Right cardiac atrium (tissue), 5 donors: ENCODE measurements at places on chromosomes 11 and 22. TPM values are rescaled to one million over a fixed set of nuclear protein-coding genes. Genes with fewer than 3 reads are reported as not detected.

DNA sequence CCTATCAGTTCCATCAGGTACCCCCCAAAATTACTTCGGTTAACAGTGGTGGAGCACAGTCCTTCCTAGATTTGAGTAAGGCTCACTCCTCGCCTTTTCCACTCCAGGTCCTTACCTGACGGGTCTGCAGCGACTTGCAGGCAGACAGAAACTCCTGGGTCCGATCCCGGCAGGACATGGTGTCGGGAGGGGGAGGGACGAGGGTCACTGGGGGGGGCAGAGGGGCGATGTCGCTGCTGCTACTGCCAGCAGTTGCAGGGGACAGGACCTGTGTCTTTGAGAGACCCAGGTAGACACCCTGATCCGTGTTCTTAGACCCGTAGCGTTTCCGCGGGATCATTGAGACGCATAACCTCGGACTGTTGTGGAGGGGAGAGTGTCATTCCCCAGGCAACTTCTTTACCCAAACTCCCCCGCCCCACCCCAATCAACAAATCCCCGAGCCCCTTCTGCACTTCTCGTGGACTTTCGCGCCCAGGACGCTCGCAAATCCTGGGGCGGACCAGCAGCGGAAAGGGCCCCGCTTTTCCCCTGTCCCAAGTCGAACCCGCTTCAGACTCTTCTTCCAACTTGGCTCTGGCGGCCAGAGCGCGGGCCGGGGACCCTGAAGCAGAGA, 839 bp downstream of the STX5 start:
- DNase-seq, result no peak

DNA sequence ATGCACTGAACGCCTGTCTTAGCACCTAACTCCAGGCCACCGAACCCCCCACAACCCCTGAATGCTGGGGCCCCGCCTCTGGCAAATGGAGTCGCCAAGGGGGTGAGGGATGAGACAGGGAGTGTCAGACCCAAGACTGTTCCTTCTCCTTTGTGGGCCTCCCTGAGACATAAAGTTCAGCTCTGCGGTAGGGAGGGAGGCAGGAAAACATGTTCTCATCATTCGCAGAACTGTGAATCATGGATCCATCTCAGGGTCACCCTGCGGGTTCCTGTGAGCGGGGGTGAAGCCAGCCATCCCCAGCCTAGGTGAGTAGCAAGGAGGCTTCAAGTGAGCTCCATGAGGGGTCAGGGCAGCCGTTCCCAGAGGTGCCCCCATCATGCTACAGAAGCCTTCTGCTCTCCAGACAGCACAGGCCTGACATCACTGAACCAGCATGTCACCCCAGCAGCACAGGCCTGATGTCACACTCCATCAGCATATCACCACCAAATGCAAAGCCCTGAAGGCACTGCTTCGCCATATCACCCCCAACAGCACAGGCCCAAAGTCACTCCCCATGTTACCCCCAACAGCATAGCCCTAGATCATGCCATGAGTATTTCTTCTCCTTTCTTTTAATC, 27.2 kb downstream of the TMPRSS6 start:
- DNase-seq, result peak; percentile 10

DNA sequence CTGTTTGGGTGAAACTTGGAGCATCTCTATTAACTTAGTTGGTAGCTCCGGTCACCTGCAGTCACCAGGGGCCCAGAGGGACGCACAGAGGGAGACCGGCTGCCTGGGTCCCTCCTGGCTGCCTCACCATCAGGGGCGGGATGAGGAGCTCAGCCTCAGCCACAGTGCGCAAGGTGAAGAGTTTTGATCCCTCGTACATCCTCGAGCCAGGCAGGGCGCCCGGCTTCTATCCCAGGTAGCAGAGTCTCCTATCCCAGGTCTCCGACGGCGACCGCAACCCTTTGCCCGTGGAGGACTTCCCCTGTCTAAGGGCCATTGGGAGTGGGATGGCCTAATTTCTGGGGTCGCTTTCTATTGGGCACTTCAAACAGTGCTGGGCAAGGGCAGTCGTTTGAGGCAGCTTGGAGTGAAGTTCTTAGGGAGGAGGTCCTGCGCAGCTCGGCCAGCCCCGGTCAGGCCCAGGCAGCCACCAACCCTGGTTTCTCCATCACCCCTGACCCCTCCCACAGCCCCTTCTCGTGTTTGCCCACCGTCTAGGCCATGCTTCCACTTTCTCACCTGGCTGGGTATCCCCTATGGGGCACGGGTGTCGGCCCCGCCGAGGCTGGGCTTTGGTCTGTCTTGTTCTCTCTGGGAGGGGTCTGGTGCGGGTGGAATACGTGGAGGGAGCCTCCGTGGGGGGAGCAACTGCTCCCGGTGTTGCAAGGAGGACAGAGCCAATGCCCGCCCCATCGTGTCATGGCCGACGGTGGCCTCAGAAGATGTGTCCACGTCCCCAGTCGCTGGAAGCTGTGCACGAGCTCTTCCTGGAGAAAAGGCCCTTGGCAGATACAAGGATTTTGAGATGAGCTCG, 3.6 kb upstream of the MRGPRG start:
- DNase-seq, result no peak

GRCh38 chr11:57322256-57323166, 2.2 kb downstream of the TNKS1BP1 start:
- peak; percentile 95 for DNase-seq

GRCh38 chr22:36384766-36385481, 2.8 kb downstream of the MYH9 start:
- no peak for DNase-seq

DNA sequence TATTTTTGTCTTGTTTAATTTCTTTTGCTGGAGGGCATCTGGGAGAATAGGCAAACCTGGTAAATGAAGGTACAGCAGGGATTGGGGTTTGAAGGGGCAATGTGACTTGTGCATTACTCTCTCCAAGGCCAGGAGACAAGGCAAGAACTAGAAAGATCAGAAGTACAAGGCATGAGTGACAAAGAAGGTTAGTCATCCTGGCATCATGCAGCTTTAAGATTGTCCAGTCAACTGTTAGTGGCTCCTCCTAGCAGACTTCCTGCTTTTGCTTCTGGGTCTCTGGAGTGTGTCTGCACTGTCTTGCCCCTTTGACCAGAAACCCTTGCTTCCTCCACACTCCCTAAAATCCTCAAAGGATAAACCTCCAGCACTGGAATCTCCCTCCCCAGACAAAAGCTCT, 27.2 kb upstream of the GLYATL1 start:
- DNase-seq, result no peak

DNA sequence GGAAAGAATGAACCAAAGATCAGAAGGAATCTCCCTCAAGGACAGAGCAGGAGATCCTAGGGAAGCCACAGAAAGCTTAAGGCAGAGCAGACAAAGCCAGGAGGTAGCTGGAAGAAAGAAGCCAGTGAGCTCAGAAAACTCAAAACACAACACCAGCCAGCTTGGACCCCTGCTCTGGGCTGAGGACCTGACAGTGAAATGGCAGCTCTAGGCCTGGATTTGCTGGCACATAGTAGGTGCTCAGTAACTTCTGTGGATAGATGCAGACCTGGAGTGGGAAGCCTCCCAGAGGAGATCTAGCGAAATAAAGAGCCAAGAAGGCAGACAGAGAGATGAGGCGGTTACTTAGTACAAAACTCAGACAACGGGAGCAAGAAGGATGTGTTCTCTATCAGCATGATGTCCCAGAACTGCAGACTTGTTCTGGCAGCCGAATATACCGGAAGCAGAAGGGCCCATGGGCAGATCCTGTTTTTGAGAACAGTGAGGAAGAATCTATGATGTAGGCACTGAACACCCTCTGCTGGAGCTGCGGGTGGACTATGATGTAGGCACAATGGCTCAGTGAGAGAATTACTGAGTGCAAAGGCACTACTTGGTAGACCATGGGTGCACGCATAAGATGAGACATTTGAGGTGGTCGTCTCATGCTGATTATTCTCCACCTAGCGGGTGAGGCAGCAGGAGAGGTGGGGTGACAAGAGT, 4.8 kb downstream of the ROBO4 start:
- no peak for DNase-seq

GRCh38 chr11:79052544-79052943, 388.3 kb downstream of the TENM4 start:
- peak; percentile 60 for DNase-seq

GRCh38 chr22:30705710-30706651, 11.3 kb downstream of the OSBP2 start:
- no peak for DNase-seq

DNA sequence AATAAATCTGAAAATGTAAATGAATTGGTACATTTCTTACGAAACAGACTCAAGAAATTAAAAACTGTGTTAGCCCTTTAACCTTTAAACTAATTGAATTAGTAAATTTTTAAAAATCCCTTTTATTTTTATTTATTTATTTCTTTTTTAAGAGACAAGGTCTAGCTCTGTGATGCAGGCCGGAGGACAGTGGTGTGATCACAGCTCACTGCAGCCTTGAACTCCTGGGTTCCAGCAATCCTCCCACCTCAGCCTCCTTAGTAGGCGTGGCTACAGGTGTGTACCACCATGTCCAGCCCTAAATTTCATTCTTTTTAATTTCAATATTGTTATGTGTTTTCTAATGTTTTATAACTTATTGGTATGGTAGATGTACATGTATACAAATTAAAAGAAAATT, 72.6 kb downstream of the MYEOV start:
- no peak for DNase-seq

GRCh38 chr22:23026777-23027176, 43.5 kb upstream of the GNAZ start:
- DNase-seq, result no peak

DNA sequence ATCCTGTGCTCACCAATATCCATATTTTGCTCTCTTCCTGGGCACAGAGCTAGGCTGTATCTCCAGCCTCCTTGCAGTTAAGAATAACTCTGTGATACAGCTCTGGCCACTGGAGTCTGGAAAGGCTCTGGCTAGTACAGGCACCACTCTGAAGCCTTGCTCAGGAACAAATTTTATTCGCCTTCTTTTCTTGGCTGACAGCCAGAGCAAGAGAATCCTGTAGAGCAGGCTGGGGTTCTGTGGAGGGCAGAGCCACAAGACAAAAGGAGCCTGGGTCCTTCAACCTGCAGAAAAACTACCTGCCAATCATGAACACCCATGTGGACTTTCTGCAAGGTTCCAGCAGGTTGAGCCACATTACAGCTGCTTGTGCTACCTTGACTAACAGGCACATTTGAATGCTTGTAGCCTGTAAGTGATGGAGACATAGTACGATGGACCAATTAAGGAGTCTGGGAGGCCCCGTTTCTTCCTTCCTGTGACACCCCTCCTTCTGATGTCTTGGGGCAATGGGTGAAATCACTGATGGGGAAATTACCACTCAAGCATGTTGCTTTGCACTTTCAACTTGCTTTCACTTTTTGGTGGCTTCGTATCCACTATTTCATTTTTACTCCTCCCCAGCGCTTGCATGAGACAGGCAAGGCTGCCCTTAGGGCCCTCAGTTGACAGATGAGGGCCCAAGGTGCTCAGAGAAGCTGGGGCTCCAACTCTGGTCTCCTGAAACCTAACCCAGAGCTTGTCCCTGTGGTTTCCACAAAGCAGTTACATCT, 267.2 kb upstream of the SYN3 start:
- DNase-seq, result no peak

DNA sequence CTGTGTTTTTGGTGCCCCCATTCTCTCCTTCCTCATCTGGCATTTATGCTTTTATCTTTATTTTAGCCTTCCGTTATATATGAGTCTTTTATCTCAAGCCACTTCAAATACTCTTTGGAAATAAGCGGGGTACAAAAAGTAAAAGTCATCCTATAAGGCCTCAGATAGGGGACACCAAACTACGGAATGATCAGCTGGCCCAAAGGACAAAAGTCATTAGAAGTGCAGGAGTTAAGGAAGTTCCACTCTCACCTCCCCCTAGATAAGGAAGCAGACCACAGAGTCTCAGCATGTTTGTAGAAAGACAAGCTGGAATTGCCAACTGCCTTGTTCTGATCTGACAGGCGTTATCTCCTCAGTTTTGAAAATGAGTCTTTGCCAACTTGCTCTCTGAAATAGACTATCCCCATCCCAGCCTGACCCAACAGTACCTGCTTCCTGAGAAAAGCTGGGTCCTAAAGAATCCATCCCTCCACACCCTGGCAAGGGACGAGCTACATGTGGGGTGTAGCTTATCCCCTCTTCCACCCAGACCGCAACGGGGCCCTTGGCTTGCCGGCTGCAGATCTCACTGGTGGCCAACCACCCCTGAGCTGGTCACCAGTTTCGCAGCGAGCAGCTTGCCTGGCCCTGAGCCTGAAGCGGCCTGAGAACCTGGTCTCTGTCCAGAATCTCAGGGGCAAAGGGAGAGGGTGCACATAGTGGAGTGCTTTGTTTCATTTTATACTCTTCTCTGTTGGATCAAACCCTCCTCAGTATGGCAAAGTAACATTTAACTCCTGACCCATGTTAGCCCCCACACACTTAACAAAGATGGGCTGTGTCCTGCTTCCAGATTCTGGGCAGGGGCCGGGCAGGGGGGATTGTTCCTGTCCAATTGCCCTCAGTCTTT, 13.8 kb downstream of the FADS2 start:
- DNase-seq, result peak; percentile 60

DNA sequence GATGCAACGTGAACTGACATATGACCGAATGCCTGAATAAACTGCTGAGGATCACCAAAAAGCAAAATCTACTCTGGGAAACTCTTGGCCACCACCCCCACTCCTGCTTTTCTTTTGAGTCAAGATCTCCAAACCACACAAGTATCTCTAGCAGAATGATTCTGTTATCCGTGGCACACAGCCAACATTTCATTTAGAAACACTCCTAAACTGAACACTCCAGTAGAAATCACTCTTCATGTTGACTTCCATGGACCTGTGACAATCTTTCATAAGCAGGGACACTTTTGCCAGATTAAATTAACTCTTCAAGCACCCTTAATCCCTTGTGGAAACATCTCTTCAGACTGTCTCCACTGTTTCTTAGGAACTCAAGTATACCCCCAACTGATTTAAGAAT, 44.4 kb downstream of the VSIG10L2 start:
- no peak for DNase-seq

GRCh38 chr11:29333993-29334775, 682.6 kb downstream of the KCNA4 start:
- DNase-seq, result no peak

- peak; percentile 60 for DNase-seq
These were observed 2.7 kb downstream of the PLXNB2 start for GRCh38 chr22:50304528-50305392.

DNA sequence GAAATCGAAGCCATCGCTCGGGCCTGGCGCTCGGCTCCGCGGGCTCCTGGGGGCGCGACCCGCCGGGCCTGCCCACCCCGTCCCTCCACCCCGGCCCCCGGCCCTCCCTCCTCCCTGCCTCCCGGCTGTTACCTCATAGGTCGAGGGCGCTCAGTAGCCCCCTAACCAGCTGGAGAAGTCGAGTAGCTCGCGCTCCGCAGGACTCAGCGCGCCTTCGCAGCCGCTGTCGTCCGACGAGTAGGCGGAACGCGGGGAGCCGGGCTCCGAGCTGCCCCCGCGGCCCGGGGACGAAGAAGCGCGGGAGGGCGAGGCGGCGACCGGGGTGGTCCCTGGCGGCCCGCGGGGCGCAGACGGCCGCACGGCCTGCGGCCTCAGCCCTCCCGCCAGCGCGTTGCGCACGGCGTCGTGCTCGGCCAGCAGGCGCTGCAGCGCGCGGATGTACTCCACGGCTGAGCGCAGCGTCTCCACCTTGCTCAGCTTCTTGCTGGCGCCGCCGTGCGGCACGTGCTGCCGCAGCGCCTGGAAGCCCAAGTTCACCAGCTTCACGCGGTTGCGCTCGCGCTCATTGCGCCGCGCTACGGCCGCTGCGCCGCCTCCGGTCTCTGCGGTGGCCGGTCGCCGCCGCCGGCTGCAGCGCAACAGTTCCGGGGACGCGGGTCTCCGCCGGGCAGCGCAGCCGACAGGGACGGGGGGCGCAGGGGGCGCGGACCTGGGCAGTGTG, 627 bp downstream of the ASCL2 start:
- peak; percentile 72 for DNase-seq

The POLD4 gene
- total RNA-seq, result 63.4 TPM

The AIP gene
- total RNA-seq, result 64.2 TPM

The RBMXL2 gene
- not detected for total RNA-seq

The KDM4E gene
- total RNA-seq, result not detected

The DAGLA gene
- total RNA-seq, result 4.1 TPM

The CAPRIN1 gene
- 112 TPM for total RNA-seq

The SCO2 gene
- 2.2 TPM for total RNA-seq
